ENCODE measurements at places on chromosomes 6 and 20.

- DNase-seq, result no peak
These were observed 37.0 kb upstream of the HINT3 start for GRCh38 chr6:125919618-125920017.

DNA sequence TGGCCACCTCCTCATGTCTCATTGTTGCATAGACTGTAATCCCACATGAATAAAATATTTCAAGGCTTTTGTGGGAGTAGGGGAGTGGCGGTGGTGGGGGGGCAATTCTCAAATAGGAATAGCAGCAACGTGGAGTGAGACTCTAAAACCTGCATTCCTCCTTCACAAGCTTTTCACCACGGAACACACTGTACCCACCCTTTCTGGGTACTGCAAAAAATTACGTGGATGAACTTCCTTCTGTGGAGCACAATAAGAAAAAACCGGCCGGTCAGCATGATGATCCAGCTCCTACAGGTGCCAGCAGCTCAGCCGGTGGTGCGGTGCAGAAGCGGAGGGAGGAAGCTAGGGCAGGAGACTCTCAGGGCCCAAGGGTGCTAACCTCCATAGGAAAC, 930 bp upstream of the RRAGD start:
- no peak for DNase-seq

DNA sequence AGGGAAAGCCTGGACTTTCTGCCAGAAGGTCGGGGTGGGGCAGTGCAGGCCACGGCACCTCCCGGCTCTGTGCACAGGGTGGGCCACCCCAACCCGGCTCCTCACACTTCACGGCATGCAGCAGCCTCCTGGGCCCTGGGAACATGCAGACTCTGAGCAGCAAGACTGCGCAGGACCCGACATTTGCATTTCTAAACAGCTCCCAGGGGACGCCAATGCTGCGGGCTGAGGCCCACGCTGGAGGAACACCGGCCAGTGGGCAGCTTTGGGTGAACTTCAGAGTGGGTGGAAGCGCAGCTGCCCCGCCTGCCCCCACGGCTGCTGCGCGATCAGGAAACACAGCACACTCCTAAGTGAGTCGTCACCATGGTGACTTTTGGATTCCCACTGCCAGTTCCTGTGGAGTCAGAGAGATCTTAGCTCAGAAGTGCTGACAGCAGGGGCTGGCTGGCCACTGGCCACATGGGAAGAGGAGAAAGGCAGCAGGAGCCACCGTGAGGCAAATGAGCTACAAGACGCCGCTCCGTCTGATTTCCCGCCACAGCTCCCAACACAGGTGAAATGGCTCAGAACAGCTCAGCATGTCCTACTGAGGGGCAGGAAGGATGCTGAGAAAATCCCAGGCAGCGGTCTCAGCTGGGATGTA, 52.1 kb downstream of the RNASET2 start:
- DNase-seq, result no peak

DNA sequence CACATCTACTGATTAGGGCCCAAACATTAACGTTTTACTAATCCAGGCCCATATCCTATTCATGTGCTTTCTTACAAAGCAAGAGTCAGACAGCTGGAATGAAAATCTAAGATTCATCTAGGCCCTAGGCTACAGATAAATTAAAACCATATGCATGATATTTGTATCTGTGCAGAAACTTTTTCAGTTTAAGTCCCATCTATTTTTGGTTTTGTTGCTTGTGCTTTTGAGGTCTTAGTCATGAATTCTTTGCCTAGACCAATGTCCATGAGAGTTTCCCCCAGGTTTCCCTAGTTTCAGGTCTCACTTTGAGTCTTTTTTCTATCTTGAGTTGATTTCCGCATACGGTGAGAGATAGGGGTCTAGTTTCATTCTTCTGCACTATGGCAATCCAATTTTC, 20.2 kb downstream of the ADNP start:
- DNase-seq, result no peak

GRCh38 chr6:112501705-112502104, 154.6 kb downstream of the RFPL4B start:
- no peak for DNase-seq

GRCh38 chr6:26309731-26310142, 55.3 kb upstream of the BTN3A2 start:
- DNase-seq, result no peak

DNA sequence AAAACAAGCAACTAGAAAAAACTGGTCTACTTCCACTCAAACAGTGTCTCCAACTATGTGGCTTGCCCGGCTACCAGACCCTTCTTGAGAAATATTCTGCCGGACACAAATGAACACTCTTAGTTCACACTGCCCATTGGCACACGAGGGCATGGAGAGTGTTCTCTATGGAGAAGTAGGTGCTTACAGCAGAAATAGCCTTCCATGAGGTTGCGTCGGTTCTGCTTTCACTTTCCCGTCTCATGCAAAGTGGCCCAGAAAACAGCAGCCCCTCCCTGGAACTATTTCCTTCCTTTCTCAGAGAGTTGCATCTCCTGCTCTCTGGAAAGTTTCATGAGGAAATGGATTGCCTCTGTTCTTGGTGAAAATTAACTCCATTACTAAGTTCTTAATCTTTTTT, 9.5 kb upstream of the HLA-DOA start:
- peak; percentile 6 for DNase-seq

GRCh38 chr6:145656128-145656527, 79.2 kb downstream of the EPM2A start:
- DNase-seq, result no peak

DNA sequence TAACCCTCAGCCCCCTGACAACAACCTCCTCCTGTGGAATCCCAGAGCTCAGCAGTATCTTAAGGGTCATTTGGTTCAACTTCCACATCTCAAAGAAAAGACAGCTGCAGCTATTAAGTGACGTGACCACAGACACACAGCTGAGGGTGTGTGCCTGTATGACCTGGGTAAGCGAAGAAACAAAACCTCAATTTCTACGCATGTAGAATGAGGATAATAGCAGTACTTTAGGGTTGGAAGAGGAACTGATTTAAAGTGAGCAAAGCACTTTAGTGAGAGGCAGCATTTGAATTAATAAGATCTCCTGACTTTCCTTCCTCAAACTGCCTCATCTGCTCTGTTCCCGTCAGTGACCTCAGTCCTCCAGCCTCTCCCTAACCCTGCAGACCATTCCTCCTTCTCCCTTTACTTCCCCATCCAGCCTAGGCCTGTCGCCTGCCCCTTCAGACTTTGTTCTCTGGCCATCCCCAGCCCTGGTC, 6.8 kb upstream of the ARMC2 start:
- DNase-seq, result no peak

GRCh38 chr6:71457929-71458328, 169.3 kb downstream of the OGFRL1 start:
- no peak for DNase-seq

DNA sequence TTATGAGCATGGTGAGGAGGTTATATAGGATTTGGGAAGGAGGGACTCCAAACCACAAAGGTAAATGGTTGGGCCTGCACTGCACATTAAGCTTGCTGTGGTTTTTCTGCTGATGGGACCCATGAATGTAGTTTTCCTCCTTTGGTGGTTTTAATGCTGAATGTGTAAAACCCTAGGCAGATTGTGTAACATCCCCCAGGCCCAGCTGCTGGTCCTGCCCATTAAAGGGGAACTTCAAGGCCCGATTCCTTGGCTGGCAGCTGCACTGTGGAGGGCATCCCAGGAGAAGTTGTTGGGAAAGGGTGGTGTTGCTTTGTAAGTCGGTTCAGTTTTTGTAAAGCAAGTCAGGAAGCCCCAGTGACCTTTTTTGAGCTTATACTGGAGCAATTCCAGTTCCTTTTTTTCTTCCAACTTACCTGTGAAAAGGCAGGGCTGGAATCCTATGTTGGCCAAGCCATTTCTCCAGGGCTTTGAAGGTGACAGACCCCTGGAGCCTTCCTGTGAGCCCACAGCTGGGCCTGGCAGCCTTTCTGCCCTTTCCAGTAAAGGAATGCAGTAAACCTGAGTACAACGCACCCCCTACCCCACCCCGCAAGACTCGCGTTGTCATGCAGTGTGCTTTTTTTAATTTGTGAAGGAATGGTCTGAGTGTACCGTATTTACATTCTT, 43.1 kb upstream of the NAA20 start:
- no peak for DNase-seq

- DNase-seq, result no peak
These were observed 11.1 kb downstream of the RPRD1B start for GRCh38 chr20:38044685-38045084.

DNA sequence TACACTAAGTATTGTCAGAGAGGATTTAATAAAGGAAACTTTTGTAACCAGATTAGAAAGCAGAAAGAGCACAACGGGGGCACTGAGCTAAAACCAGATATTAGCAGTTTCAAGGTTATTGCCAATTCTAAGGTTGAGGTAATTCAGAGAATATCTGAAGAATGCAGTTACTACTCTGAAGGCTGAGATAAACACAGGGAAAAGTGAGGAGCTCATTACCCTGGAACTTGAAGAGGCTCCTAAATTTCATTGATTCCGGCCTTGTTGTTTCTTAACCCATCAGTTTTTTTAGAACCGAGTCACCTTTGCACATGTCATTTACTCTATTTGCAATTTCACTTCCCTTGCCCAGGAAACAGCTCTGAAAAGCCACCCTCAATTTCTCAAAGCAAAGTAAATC, 72.4 kb upstream of the BTBD3 start:
- no peak for DNase-seq

GRCh38 chr6:11700118-11700718, 78.4 kb downstream of the ADTRP start:
- no peak for DNase-seq

DNA sequence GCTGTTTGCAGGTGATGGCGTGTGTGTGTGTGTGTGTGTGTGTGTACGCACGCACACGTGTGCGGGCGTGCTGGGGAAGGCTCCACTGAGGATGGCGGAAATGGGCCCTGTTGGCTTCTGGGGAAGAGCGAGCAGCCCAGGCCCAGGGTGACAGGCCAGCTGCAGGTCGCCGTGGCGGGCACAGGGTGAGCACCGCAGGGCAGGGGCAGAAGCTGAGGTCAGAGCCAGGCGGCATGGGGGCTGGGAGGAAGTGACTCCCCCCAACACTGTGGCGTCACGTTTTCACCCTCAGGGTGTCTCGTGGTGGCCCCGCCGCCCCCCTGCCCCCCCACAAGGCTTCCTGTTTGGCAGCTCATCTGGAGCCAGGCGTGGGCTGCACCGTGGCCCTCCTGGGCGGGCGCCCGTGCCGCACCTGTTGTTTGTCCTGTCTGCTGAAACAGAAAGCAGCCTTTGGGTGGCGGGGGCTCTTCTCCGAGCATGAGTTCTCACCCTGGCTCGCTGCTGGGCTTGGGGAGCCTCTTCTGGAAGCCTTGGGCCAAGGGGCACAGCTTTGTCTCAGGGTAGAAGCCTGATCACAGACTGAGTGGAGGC, 7.1 kb downstream of the RBM38 start:
- DNase-seq, result peak; percentile 77

DNA sequence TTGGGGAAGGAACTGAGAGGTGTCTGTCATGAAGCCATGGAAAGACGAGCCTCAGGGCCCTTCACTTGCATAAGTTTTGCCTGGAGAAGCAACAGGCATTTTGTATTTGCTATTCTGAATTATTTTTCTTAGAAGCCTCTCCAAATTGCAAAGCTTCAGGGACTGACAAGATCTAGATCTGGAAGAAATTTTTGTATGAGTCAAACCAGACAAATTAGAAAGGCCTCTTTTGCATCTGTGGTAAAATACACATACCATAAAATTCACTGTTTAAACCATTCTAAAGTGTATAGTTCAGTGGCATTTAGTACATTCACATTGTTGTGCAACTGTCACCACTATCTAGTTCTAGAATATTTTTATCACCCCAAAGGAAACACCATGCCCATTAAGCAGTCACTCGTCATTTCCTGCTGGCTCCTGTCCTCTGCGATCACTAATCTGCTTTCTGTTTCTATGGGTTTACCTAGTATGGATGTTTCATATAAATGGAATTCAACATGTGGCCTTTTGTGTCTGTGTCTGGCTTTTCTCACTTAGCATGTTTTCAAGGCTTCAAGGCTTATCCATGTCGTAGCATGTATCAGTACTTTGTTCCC, 269.1 kb downstream of the PHF3 start:
- DNase-seq, result no peak

Measured in stimulated activated CD8-positive, alpha-beta memory T cell treated with anti-CD3 and anti-CD28 coated beads, Interleukin-4, amount 100 ng/mL, for 1 hour (primary cell).